ENCODE measurements at places on chromosomes 3 and 15.

- DNase-seq, result no peak
Observed at GRCh38 chr3:188046561-188047211, 107.3 kb upstream of the LPP start.

- DNase-seq, result no peak
Observed at GRCh38 chr15:95603802-95604201, 726.7 kb upstream of the NR2F2 start.

- DNase-seq, result no peak
Observed at GRCh38 chr15:77494073-77494867, 73.6 kb downstream of the HMG20A start.

- no peak for DNase-seq
Observed at GRCh38 chr3:111591555-111591954, 3.6 kb downstream of the ZBED2 start.

DNA sequence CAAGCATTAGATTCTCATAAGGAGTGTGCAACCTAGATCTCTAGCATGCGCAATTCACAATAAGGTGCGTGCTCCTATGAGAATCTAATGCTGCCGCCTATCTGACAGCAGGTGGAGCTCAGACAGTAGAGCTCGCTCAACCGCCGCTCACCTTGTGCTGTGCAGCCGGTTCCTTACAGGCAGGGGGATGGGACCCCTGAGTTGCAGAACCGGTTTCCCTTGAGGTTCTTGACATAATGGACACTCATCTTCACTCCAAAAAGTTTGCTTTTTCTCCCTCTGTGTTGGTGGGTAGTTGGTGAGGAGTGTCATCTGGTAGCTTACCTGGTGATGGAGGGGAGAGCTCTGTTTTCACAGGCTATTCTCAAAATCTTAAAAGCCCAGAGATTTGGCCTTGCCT lies 324.0 kb upstream of the TBL1XR1 start:
- no peak for DNase-seq

DNA sequence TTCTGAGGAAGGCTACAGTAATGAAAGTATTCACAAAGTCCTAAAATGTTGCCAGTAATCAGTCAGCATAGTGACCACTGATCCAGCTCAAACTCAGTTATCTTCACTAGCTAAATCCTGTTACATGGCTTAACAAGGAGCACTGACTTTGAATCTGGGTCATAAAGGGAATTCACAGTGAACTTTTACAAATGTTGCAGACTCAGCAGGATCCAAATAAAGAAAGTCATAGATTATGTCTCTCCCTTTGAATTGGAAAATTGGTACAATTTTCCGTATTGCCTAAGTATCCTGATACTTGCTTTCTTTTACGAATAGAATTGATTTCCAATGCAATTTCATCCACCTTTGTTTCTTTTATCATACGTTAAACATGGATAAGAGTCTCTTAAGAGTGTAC lies 431.5 kb upstream of the CNTN6 start:
- no peak for DNase-seq

DNA sequence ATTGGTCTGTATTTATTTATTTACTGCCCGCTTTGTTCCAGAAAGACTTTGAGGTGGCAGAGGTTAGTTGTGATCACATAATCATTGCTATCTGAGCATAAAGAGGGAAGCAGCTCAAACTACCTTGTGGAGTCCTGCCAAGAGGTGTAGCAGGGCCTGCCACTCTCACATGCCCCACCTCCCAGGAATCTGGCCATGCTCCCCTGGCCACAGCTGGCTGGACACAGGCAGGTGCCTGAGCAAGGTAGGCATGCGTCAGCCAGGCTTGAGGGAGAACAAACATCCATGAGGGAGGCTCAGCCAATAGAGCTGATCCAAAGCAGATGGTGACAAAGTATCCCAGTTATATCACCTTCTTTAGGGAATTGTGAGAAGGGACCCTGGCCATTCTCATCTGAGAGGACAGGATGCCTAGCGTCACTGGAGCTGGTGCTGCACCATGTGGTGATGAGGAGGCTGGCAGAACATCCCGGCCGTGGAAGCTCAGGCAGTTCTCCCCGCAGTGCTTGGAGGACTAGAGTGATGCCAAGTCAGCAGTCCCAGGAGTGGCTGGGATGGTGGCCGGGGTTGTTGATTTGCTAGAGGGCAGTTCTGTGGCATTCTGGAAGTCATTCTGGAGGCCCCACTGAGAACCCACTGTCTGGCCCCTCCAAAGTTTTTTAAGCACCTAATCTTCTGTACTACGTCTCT lies 6.8 kb upstream of the POLG start:
- no peak for DNase-seq

DNA sequence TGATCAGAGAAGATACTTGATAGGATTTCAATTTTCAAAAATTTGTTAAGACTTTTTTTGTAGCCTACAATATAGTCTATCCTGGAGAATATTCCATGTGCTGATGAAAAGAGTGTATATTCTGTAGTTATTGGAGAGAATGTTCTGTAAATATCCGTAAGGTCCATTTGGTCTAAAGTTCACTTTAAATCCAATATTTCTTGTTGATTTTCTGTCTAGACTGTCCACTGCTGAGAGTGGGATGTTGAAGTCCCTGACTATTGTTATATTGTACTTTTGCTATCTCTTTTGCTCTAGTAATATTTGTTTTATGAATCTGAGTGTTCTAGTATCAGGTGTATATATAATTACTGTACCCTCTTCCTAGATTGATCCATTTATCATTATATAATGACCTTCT lies 406.2 kb upstream of the CNTN4 start:
- no peak for DNase-seq

DNA sequence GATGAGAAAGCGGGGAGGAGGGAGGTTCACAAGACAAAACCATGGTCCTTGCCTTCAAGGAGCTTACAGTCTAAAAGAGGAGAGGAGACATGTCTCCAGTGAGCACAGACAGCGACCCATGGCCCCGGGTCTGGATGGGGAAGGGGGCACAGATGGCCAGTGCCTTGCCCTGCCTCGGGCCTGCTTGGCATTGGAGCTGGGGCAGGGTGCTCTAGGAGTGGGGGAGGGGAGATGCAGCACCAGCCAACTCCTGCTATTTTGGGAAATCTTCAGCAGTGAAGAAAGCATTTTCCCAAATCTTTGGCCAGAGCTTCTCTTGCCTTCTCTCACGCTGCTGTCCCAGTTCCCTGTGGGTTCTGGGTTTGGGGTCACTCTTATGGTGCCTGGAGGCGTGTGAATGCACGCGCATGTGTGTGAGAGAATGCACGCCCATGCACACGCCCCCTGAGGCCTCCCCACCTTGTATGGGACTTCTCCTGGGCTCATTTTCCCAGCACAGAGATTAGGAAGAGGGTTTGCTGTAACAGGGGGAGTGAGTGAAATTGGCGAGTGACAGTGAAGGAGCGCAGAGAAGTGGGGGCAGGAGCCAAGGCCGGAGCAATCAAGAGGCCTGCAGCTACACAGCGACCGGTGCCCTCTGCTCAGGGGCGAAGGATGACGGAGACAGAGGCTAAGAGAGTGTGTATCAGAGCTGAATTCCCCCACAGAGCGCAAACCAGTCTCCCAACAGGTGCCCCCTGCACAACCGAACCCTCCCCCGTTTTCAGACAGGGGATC lies 71.5 kb downstream of the SEMA5B start:
- no peak for DNase-seq

DNA sequence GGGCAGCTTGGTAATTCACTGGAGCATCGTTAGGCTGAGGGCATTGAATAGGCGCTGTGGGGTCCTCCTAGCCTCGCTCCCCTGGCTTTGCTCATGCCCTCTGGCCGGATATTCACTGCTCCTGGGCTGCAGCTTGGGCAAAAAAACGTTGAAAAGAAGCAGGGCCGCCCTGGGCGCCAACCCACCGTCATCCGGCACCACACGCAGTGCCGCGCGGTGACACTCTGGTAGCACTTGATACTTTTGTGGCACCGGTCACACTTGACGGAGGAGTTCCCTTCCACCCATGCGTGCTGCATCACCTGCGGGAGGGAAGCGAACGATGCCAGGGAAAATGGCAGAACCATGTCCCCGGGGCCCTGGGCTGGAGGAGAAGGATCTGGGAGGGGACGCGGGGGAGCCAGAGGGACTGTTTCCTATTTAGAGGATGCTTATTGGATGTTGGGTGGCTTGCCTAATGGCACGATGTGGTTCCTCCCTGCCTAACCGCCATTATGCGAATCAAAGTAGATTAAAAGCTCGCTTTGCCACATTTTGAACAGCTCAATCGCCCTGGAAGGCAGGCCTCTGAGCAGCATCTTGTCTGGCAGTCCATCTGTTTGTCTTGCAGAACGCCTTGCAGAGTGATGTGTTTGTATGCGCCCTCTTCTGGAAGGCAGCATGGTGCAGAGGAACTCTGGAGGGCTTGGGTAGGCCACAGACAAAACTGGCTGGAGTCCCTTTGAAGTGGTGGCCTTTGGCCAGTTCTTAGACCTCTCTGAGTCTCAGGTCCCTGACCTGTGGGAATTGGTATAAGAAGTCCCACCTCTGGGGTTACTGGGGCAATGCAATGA lies 93.2 kb downstream of the DGKG start:
- DNase-seq, result no peak

DNA sequence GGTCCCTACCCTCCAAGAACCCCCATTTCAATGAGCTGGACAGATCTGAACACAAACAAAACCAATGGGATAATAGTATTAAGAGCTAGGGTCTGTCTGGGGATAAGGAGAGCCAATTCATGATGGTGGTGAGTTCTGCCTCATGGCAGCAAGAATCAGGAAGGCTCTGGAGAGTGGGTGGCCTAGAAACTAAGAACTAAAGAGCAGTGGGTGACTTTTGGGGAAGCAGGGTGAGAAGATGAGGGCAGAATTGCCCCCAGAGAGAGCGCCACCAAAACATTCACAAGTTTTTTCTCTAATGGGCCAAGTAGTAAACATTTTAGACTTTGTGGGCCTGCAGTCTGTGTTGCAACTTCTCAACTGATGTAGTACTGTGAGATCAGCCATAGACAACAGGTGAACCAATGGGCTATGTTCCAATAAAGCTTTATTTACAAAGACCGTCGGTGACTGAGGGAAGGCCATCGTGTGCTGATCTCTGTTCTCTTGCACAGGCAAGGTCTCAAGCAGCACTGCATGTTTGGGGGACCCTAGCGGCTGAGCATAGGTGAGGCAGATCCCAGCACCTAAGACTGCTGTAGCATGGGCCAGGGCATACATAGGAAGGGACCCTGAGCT lies 225.5 kb upstream of the ST8SIA2 start:
- no peak for DNase-seq

DNA sequence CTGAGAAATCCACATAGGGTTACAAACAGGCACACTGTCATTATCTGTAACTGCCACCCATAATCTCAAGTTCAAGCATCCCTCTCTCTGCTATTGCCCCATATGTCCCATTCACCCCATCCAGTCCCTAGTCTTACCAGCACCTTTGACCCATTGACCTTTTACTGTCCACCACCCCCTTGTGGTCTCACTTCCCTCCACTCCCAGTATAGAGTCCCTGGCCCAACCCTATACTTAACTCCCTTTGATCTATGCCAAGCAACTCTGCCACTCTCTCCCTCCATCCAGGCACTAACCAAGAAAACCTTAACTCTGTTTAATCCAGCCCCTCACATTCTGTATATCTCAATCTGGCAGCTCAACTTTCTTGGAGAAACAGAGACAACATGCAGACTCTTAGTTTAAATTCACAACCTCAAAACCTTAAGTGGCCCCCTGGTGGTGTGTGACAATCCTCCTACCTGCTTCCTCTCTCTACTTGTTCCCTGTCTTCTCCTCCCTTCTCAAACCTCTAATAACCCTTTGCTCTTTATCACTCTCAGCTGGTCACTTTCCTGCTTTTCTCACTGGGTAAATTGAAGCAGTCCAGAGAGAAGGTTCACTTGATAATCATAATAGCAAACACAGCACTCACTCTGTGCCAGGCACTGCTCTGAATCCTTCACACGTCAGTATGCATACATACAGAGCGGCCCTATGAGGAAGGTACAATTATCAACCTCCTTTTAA lies 162.7 kb downstream of the STT3B start:
- DNase-seq, result no peak

- DNase-seq, result no peak
Observed at GRCh38 chr3:71180524-71180923, 403.0 kb downstream of the FOXP1 start.

- no peak for DNase-seq
Observed at GRCh38 chr3:185818267-185818875, 6.5 kb downstream of the IGF2BP2 start.

GRCh38 chr3:177145381-177145780 lies 51.9 kb downstream of the TBL1XR1 start:
- DNase-seq, result no peak

DNA sequence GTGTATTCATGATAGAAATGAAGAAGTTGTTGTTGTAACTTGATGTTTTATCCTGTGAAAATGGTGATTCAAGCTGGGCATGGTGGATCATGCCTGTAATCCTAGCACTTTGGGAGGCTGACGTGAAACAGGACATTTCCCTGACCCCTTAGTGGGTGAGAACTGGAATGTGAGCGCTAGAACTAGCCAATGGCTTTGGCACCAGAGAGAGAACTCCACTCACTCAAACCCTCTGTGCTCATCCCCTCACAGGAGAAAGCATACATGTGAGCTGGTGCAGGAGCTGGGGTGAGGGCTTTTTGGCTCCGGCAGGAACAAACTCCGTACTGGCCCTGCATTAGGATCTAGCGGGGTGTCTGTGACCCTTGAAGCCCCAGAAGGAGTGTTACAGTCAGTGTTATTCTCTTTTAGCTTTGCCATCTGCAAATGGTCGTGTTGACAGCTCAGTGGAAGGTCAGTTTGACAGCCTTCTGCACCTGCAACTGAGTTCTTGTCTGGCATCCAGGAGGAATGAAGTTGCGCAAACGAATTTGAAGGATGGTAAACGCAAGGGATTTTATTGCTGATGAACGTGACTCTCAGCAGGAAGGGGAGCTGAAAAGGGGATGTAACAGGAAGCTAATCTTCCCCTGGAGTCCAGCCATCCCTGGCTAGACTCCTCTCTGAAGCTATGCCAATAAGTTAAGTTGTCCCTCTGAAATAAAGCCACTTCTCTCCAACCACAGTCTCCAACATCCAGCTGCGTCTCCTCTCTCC lies 1016.6 kb upstream of the CADM2 start:
- DNase-seq, result no peak

DNA sequence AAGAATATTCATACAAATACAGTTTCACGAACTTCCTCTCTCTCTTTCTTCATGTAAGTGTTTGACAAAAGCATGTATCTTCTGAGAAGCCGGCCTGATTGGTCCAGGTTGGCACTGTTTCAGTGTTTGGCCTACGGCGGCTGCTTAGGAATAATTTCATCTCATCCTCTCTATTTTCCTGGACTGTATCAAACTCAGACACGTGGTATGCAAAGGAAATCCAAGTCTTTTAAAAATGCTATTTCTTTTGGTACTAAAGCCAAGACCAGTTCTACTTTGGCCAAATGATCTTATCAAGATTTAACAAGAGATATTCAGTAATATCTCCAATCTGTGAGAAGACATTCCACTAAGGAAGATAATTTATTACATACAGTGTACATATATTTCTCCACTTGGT lies 152.8 kb downstream of the TIGIT start:
- DNase-seq, result no peak

DNA sequence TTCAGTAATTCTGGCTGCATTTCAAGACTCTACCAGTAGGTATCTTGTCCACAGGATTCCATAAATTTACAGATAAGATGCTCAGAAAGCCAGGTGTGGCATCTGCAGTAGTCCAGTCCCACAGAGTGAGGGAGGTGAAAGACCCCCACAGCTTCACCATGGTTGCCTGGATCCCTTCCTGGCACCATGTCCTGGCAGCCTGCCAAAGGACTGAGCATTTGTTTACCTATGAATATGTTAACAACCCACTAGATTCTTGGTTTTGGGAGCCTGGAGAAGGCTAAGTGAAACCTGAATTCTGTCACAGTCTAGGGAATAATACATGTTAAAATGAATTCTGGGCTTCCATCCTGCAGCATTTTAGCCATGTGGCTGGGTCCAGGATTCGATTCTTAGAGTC lies 14.9 kb downstream of the CHST2 start:
- DNase-seq, result no peak
